ENCODE measurements at places on chromosomes 12 and 14.

- DNase-seq, result no peak
These were observed 12.8 kb downstream of the LUM start for GRCh38 chr12:91098461-91098860.

GRCh38 chr12:106760184-106760531 lies 14.3 kb upstream of the RIC8B start:
- peak; percentile 78 for DNase-seq

- no peak for DNase-seq
These were observed 11.0 kb downstream of the DCTN2 start for GRCh38 chr12:57535764-57536596.

DNA sequence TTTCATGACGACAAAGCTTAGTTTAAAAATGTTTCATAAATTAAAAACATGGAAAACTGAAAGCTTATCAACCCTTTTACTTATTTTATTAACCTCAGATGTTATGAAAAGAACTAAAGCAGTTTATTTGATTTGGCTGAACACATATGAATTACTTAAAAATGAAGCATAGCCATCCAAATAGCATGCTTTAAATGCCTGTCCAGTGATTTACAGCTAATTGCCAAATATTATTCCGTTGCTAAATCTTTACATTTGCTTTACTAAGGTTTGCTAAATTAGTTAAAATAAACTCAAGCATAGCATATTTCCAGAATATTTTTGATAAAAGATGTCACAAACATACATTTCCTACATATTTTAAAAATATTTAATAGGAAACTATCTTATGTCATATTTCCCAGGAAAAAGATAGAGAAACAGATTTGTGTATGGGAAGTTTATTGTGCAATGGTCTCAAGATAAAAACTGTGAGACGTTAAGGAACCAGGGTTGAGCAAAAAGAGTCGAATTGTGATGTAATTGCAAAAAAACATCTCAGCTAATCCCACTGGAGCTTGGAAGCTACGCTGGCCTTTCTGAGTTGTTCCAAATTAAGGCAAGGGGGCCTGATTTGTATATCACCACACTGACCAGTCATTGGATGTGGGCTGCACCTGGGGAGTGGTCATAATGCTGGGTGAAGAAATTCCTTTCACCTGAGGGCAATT lies 25.8 kb downstream of the GPR135 start:
- no peak for DNase-seq

- peak; percentile 69 for DNase-seq
These were observed 276.2 kb downstream of the SSPN start for GRCh38 chr12:26471560-26471959.
